T-helper 17 cell (primary cell): ENCODE measurements at places on chromosomes 4 and X.

DNA sequence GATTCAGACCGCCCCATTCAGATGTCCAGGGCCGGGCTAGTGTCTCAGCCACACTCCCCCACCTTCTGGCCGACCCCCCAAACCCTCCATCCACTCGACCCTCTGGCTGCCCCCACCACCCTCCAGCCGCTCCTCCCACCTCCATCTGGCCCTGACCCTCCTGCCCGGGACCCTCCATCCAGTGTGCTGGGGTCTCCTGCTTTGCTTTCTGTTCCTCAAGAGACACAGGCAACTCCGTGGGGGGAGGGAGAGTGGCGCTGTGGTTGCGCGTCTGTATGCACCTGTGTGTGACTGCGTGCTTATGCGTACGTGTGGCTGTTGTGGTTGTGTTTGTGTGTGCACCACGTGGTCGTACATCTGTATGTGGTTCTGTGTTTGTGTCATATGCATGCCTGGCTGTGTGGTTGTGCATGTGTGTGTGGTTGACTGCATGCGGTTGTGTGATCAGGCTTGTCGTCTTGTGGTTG, 33.3 kb downstream of the CPLX1 start:
- no peak for DNase-seq

- no peak for DNase-seq
These were observed 1614.4 kb downstream of the PCDH19 start for GRCh38 chrX:98795636-98796035.

DNA sequence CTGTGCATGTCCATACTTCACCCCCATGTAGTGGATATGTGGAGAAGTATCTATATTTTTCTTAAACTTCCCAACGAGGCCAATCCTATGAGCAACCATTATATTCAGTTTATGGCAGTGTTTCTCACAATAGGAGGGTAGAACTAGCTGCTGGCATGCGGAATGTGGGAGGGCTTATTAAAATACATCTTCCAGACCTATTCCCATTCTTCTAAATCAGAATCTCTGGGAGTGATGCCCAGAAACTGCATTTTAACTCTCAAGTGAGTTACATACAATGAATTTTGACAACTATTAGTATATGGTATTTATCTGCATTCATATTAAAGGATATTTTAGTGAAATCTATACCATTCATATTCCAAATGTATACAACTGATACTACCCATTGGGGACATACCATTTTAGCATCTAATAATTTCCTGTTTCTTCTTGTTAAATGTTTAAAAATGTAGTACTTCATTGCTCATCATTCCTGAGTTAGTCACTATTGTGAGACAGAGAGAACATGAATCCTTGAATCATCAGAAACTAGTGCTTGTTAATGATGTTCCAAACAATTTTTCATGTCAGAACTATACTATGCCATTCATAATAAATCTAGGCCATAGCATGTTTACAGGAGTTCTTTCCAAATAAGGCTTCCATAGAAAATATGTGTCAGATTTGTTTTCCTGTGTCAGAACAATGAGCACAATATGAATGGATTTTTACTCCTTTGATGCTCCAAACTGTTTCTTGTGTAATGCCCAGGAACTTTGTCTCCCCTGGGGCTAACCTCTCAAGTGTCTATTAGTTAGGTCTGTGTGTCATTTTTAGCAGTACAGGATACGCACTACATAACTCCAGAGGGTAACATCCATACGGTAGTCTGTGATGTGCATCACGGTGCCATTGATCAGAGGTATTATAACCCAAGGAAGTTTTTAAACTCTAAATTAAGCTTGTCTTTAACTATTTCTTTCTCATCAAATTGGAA, 198.8 kb upstream of the BMP3 start:
- no peak for DNase-seq

DNA sequence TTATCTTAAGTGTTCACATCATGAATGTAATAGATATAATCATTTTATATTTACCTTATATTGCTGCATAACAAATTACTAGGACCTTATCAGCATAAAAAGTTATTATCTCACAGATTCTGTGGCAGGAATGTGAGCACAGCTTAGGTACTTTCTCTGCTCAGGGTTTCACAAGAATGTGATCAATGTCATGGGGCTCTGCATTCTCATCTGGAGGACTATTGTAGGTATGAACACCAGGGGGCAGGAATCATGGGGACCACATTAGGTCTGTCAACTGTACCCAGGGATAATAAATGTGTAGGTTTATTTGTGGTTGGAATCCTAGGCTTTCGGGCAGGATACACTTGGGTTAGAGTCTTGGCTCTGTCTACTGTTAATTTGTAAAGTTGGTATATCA, 519.2 kb downstream of the ARAP2 start:
- DNase-seq: no peak

GRCh38 chrX:49171752-49172279, at the start of gene PLP2:
Gene PLP2 (plus strand): TSS chrX:49171898. CDS start chrX:49172001, 103 bp downstream.
- DNase-seq: no peak

DNA sequence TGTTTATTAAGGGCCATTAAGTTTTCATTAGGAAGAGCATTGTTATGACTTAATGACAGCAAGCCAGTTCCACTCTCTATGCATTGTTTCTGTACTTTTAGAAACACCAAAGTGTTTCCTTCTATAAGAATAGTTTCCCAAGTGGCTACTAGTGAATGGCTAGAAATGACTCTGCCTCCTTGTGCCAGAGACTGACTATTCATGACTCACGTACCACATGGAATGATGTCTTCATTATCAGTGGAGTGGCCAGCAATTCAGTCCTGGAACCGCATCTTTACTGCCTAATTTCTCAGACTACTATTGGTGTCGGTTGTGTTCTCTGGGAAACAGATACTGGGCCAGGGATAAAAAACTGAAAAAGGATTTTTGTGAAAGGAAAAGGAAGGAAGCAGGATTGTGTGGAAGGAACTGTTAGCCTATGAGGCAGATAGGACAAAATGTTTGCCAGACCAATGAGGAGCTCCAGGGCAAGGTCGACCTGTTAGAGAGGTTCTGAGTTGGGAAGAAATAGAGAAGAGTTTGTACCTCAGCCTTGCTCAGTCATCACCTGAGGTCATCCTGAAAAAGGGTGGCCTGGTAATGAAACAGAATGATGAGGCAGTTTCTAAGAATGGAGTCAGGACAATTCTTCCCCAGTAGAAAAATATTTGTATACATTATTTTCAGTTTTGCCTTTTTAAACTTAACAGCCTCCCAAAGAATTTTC, 218.6 kb downstream of the SPCS3 start:
- no peak for DNase-seq

DNA sequence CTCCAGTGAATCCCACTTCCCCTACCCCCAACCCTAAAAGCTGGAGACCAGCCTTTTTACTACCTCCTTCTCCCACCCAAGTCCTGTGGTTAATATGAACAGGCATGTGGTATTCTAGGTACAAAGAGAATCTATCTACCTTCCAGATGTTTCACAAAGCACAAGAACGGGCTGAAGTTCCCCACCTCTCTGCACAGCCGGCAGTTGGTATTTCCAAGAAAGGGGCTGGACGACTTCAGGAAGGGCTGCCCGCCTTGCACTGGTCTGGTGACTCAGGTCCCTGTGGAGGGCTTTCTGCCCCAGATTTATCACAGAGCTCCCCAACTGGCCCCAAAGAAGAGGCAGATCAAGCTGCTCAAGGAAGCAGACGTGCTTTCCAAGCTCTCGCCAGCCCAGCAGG, 4.5 kb downstream of the FAM47E start:
- DNase-seq: no peak

GRCh38 chr4:81827577-81828202, 356.0 kb upstream of the RASGEF1B start:
- DNase-seq: no peak

GRCh38 chr4:168648929-168649328, 152.1 kb downstream of the PALLD start:
- DNase-seq: no peak
